ENCODE measurements at places on chromosomes 6 and 20.
A peak's percentile ranks its signal among the peaks of the same experiment; 100 is the strongest.

DNA sequence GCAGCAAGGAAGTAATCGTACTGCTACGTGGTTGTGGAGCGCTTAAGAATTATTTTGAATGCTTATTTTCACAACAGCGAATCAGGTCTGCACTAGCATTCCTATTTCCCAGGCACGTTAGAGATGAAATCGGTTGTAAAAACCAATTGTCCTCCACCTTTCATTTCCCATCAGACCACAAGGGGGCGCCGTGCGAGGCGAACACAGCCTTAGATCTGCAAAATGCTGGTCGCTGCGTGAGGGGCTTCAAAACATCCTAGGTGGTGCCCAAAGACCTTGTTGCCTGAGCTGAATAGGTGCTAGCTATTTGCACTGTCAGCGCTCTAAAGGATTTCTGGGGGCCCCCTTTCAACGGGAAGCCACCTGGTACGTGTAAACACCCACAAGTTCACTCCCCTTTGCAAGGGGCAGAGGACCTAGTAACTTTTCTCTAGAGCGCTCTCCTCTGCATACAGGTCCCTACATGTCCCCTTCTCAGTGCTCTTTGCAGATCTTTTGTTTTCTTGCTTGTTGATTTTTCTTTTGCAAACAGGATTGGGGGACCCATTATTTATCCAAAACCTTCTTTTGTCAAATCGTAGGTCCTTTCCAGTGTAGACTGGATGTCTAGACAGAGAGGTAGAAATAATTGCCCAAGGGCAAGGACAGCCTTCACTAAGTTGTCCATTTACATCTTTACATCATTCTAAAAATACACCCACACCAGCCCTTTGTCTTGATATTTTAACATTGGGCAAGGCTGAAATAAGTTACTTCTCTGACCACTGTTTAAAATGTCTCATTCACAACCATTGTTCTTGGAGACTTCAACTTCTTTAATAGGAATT lies 59.8 kb downstream of the NEDD9 start:
- DNase-seq: peak; percentile 7

- no peak for DNase-seq
These were observed 15.7 kb downstream of the ZFP64 start for GRCh38 chr20:52175840-52176239.

DNA sequence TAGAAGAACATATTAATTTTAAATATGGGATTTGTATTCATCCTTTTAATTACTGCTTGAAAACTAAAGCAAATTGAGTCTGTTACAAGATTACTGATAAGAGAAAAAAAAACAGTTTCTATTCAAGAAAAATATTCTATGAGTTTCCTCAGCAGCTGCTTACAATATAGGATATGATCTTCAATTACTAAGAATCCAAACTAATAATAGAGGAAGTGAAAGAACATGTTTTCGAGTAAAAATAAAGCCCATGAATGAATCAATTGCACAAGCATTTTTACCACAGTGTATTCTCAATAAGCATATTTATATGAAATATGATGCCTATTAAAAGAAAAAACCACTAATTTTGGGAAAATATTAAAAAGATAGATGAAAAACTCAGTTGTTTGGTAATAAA lies 63.4 kb downstream of the AHI1 start:
- DNase-seq: no peak

GRCh38 chr6:71929047-71929446 lies 42.7 kb downstream of the RIMS1 start:
- no peak for DNase-seq

DNA sequence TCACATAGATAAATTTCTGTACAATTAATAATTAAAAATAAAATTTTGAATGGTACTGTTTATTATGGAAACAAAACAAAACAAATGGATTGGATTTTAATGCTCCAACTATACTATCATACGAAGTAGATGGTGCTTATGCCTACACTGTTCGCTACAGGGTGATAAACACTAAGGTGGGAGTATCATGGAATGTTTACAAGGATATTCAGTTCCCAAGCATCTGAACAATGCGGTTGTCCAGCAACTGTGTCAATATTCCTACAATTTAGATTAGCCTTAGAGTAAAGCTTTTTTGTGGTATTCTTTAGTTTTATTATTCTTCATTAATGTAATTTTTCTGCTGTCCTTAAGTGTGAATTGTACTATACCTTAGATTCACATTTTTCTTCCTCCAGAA lies 105.1 kb downstream of the MMS22L start:
- DNase-seq: no peak

- no peak for DNase-seq
These were observed 303.7 kb downstream of the UTRN start for GRCh38 chr6:144588697-144589325.

DNA sequence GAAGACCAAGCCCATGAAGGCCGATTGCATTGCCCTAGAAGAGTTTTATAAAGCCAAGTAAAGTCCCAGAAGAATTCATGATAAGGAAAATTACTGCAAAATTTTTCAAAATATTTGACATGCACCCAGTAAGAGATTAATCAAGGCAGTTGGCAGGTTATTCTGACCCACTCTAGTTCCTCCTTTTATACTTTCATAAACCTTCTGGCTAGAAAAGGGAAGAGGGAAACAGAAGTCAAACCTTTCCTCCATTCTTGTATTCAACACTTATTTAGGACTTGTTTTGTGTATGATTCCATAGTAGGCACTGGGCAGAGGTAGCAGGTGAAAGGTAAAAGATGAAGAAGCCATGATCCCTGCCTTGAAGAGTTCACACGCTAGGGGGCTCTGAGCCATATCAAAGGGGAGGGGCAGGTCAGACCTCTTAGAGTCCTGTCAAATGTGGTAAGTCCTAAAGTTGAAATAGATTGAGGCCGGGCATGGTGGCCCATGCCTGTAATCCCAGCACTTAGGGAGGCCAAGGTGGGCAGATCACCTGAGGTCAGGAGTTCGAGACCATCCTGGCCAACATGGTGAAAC lies 85.4 kb downstream of the NDUFAF5 start:
- DNase-seq: no peak

GRCh38 chr6:142647449-142648035 lies 297.4 kb downstream of the HIVEP2 start:
- DNase-seq: no peak

GRCh38 chr6:137697267-137697938 lies 169.7 kb upstream of the TNFAIP3 start:
- peak; percentile 85 for DNase-seq

GRCh38 chr6:11978169-11978987 lies 33.7 kb upstream of the HIVEP1 start:
- no peak for DNase-seq

GRCh38 chr6:32113386-32114352 lies 4.5 kb upstream of the TNXB start:
- peak; percentile 34 for DNase-seq

- DNase-seq: no peak
These were observed 31.5 kb downstream of the RRBP1 start for GRCh38 chr20:17650301-17651128.

- DNase-seq: no peak
These were observed 414.0 kb downstream of the MAFB start for GRCh38 chr20:40274912-40275533.

DNA sequence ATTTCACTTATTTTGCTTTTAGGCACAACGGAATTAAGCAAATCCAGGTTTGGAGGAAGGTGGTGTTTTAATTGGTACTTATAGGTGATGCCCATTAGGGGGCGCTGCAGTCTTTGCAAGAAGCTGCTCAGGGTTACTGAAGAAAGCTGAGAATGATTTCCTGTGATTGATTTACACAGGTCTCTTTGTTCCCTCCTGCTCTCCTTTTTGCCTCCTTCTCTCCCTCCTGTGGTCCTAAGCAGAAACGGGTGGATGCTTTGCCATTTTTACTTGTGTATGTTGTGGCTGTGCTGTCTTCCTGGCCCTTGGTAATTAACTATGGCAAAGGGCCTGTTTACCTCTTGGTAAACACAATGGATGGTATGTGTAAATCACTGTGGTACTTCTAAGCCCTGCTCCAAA lies 97.8 kb downstream of the ANKS1A start:
- peak; percentile 52 for DNase-seq

GRCh38 chr20:4021906-4022305 lies 6.5 kb upstream of the RNF24 start:
- DNase-seq: no peak

Measured in RCC 7860 (cell line).